CD14-positive monocyte (primary cell): ENCODE measurements at places on chromosomes 2 and 18. TPM values are rescaled to one million over a fixed set of nuclear protein-coding genes. Genes with fewer than 3 reads are reported as not detected.

DNA sequence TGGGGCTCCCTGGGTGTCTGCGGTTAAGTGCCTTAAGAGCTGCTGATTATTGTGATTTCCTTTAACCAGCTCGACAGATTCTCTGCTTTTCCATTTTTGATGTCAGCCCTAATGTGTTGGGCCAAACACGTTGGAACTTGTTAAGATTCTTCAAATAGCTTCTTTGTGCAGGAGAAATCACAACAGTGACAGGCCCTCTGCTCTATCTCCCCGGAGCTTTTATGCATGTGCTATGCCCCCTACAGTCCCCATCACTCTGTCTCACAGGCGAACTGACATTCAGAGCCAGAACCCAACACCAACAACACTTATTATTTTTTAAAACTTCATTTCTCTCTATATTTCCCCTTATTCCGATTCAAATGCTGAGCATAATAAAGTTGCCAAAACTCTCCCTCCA is 371.7 kb upstream of the CELF4 start:
- DNase-seq: no peak

The IL36B gene
- polyA plus RNA-seq: not detected

GRCh38 chr2:200298816-200299215 is 7.7 kb upstream of the SPATS2L start:
- DNase-seq: no peak

DNA sequence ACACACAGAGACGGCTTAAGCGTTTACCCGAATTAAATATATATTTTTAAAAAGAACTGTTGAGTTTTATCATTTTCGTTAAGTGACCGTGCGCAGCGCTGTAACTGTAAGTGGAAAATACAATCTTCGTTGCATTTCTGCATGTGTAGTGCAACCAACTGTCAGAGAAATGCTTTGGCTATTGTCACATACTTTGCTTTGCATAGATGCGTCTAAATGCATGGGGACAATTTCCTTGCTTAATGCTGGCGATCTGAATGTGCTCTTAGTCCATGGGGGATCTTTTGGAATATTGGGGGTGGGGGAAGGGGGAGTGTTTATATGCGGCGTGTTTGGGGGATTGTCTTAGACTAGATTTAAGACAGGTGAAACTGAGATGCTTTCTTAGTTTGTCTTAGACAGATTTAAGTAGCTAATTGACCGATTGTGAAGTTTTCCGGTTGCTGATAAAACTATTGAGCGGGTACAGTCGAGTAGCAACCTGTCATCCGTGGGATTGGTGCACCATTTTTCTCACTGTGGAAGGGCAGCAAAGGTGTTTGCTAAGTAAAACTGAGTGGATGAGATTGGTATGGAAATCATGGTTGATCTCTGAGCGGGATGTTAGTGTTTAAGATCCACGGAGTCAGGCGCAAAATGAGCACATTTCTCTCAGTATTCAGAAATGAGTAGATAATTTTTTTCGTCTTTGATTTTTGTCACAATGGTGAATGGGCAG is 476 bp downstream of the VSNL1 start:
- DNase-seq: no peak

- no peak for DNase-seq
These were observed 31.8 kb upstream of the TMEM131 start for GRCh38 chr2:98027538-98027937.

GRCh38 chr2:54629914-54630857 is 93.3 kb upstream of the EML6 start:
- no peak for DNase-seq

GRCh38 chr2:131155208-131155855 is 50.2 kb downstream of the PLEKHB2 start:
- no peak for DNase-seq

GRCh38 chr2:71935262-71935848 is 212.3 kb downstream of the CYP26B1 start:
- no peak for DNase-seq

DNA sequence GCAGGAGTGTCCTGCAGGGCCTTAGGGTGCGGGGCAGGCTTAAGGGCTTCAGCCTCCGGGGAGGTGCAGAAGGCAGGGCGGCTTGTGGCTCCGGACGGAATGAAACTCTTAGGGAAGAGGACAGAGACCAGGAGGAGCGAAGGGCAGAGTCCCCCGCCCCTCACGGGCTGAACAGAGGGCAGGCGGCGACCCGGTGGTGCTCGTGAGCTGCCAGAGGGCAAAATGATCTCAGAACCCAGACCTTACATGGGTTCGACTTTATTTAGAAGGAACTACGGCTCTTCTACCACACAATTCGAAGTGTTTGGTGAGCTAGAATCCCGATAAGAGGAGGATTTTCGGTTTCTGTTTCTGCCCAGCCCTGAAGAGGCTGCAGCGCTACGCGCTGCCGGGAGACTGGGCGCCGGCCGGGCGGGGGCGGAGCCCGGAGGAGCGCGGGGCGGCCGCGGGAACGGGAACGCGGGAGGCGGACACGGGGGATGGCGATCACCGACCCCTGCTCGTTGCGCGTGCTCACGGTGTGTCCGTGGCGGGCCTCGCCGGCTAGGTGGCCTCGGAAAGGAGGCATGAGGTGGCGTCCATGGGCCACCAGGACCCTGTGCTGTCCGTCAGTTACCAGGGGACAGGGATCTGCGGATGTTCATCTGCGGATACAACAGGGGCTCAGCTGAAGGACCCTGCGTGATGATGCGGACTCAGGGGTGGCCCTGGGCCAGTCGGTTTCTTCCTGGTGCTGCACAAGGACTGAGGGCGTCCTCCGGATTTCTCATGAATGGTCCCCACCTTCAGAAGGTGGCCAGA is 4.2 kb upstream of the SP100 start:
- DNase-seq: peak; percentile 55

- DNase-seq: no peak
These were observed 128.8 kb upstream of the SOX11 start for GRCh38 chr2:5563411-5563810.

The ESPNL gene
- not detected in 2 replicates for polyA plus RNA-seq

DNA sequence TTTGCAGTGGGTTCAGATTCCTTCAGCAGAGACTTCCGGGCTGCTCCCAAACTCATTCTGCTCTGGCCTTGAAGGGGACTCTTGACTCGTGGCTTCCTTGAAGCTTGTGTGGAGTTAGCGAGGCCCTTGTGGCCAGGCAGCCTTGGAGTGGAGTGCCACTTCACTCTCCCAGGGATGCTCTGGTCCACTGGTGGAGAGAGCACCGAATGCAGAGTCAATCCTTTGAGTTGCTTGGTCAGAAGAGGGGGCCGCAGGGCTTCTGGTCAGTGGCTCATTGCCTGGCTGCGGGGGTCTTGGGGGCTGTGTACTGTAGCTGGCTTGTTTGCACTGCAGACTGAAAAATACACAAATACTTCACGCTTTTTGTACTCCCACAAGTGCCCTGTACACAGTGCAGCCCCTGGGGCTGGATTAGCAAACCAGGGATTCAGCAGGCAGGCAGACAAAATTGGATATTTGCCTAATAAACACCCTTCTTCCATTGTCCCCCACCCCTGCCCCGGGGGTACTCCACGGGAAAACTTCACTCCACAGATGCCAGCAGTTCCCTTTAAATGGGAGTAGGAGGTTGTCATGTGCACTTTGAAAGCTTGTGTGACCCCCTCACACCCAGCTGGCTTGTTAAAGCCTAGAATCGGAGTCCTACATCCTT is 3.2 kb downstream of the GLI2 start:
- no peak for DNase-seq

DNA sequence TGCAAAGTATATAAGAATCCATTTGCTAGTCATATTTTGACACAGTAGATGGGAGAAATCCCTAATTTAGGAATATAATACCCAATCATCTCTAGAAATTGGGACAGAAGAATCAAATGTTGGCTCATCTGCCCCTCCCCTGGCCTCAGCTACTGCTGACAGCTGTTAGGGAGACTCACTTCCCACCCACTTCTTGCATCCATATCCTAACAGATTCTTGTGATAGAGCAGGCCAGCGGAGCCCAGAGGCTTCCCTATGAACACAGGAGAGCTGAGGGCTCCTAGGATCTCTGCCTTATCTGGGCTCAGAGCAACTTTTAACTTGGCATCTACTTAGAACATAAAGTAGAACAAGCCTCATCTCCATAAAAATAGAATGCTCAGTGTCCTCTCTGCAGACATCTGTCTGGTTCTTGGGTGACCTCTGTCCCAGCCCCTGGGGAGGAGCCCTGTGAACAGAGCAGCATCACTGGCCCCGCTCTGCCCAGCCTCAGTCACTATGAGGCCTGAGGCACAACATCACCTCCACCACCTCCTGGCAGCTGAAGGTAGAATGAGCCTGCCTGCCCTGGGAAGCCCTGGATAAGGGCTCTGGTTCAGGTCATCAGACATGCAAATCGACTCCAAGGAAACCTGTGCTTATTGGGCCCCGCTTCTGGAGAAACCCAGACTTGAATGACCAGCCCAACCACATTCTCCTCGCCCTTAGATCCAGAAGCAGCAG is 229.7 kb downstream of the ANKRD36B start:
- DNase-seq: no peak

GRCh38 chr2:31207790-31208189 is 9.5 kb downstream of the CAPN14 start:
- no peak for DNase-seq
